ENCODE measurements at places on chromosomes 13 and 19.
A peak's percentile ranks its signal among the peaks of the same experiment; 100 is the strongest.

DNA sequence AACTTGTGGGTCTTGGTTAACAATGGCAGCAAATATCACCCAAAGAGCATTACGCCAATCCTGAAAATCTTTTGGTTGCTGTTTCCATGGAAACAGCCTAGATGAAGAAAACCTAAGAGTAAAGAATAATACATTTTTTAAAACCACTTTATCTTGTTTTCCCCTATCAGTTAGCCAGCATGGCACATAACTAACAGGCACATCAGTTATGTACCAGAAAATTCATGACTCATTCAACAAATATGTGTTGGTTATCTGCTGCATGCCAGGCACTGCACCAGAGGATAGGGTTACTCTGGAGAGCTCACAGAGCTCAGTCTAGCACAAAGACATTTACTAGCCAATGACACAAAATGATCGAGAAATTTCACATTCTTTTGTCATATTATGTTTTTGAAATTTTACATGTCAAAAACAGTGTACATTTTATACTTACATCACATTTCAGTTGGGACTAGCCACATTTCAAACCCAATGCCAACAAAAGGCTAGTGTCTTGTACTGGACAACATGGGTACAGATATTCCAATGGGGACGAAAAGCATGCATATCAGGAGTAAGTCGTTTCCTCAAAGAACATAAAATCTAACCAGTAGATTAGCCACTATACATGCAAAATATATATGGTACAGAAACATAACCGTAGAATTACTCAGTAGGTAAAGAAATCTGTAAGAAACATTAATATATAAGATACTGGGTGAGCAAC, 20.3 kb downstream of the LNX2 start:
- peak; percentile 56 for DNase-seq

DNA sequence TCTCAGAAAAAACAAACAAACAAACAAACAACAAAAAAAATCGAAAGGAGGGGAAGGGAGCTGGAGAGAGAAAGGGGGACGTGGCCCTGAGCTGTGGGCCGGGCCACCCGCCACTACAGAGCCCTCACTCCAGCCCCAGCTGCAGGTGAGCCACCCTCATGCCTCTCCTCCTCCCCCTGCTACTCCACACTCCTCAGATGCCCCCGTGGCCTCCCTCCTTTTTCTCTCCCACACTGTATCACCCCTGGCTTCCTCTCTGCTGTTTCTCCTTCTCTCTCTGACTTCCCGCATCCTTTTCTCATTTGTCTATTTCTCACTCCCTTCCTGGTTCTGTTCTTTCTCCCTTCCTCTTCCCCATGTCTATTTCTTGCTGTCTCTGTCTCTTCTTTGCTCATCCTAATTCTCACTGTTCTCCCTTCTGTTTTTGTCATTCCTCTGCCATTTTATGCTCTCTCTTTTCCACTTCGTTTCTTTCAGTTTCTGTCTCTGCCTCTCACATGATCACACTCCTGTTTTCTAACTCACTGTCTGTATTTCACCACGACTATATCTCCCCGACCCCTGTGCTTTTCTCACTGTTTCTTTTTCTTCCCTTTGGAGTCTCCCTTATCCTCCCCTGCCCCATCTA, 2.7 kb downstream of the KLK2 start:
- DNase-seq: no peak

- no peak for DNase-seq
These were observed 920 bp upstream of the TIMM13 start for GRCh38 chr19:2428321-2428690.

DNA sequence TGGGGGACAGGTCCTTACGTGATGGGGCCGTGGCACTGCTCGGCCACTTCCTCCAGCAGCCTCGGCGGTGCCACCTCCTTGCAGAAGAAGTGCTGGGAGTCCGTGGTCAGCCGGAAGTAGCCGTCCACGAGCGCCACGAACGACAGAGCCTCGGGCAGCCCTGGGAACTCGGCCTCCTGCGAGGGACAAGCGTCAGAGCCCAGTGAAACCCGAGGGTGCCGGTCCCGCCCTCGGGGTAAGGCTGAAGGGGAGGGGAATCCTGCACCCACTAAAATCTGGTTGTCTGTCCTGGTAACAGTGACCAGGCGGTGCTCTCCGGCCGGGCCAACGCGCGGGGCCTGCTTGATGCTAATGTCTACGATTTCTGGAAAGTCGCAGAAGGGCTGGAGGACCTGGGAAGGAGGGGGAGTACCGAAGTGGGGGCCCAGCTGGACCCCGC, 6.4 kb downstream of the JAK3 start:
- DNase-seq: no peak

DNA sequence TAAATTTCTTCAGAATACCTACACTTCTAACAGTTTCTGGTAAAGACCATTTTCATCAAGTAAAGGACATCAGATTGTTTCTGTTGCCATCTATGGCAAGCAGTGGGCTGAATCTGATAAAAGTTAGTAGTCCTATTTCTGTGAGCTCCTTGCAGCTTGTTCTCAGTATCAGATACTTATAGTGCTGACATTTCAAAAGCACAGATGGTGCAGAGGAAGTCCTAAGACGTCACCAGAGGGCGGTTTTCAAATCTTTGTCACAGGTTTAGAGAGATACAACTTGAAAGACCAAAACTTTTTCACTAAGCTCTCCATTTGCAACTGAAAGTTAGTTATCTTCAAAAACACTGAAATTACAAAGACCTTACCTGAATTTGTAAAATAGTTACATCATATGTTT, 719.8 kb downstream of the SLITRK1 start:
- DNase-seq: no peak

GRCh38 chr13:42574435-42575311, 721 bp downstream of the TNFSF11 start:
- no peak for DNase-seq

DNA sequence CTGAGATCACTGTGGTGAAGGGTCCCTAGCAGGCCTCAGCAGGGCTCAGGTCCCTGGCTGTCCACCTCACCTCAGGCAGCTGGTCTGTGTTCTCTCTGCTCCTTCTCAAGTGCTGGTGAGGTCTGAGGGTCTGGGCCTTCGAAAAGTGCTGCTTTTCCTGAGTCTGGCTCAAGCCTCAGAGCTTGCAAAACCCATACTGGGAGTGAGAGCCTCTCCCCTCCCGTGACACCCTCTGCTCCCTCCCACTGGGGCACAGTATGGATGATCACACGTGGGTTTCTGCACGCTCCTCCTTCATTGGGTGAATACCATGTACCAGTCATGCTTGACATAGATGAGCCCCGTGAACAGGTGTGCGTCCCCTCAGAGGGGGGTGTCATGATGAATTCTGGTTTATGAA, 73.3 kb upstream of the WASF3 start:
- no peak for DNase-seq

DNA sequence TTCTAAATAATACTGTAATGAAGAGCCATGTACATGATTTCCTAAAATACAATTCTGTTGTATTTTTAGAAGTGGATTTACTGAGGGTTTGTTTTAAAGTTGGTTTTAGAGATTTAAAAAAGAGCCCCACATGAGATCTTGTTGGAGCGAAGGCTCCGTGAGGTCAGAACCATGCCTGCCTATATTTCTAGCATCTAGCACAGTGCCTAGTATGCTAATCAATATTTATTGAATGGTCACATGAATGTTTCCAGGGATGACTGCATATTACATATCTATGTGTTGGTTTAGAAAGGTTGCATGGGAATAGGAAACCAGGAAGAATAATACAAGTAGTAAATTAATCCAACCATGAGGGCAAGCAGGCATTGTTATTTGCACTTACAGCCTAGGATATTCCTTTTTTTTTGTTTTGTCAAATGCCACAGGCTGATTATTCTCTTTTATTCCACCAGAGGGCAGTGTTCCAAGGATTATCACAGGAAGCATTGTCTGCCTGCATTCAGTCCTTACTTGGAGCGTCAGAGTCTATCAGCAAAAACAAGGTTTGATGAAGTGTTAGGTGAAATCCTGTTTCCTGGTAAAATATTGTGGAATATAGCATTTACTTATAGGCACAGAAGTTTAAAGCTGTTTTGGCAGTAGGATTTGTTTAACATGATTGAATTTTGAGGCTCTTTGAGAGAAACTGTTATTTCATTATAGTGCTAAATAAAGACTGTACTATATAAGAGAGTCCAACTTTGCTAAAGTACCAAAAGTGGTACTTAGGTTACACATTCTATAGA, 46.8 kb downstream of the COG3 start:
- peak; percentile 40 for DNase-seq

- no peak for DNase-seq
These were observed 14.4 kb upstream of the TPM4 start for GRCh38 chr19:16061943-16062342.

GRCh38 chr19:7442423-7442822, 46.4 kb downstream of the PEX11G start:
- no peak for DNase-seq

GRCh38 chr19:6707658-6708018, 12.8 kb downstream of the C3 start:
- DNase-seq: no peak

DNA sequence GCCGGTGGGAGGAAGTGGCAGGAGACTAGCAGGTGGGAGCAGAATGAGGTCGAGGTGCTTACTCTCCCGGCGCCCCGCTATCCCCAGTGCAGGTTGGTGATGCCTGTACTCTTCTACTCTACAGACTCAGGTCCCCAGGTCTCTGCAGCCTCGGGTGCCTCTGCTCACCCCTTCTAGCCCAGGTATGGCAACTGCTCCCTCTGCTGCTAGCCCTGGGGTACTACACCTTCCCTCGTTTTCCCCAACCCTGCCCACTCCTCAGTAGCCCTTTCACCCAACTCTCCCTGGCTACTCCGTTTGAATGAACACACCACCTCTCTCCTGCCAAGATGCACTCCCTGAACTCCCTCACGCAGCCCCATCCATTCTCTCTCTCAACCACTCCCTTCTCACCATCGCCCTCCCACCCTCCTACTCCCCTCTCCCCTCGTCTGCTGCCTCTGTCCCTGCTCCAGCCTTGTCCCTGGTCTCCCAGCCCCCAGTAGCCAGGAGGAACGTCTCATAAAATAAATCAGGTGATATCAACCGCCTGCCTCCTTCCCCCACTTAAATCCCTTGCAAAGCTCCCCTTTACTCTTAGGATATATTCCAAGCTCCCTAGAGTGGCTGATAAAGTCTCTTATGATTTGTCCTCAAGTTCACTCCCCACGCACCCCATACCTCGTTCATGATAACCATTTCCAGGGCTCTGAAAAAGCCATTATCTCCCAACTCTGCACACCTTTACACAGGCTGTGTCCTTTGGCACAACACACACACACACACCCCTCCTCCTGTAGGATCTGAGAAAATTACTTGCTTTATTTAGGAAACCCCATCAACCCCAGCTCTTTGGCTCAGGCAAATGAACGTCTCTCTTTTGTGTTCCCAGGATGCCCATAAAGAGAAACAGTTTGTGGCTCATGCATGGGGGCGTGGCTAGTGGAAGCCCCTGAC, 8.2 kb upstream of the MEIS3 start:
- peak; percentile 80 for DNase-seq

DNA sequence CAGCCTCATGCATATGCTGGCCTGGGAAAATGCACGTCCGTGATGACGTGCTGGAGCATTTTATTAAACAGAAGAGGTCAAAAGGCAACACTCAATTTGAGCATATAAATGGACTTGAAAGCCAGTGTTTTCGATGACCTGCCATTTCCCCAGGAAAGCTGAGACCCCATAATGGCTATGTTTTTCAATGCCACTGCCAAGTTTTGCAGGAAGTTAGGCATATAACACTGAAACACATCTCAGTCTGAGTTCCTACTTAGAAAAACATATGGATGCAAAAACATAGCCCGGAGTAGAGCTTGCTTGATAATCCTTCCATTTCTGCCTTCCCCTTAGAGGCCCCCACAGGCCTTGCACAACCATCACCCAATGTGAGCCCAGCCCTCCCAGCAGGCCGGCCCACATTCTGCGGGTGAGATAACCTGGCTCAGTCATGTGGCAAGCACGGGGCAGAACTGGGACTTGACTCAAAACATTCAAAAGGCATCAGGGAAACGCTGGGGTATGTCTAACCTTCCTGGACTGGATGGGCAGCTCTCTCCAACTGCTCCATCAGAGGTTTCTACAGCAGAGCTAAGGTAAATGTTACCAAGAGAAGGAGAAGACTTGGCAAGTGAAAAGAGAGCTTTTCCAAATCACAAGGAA, 24.9 kb downstream of the EPS15L1 start:
- peak; percentile 92 for DNase-seq

- no peak for DNase-seq
These were observed 24.0 kb downstream of the UTP14C start for GRCh38 chr13:52048516-52048915.

DNA sequence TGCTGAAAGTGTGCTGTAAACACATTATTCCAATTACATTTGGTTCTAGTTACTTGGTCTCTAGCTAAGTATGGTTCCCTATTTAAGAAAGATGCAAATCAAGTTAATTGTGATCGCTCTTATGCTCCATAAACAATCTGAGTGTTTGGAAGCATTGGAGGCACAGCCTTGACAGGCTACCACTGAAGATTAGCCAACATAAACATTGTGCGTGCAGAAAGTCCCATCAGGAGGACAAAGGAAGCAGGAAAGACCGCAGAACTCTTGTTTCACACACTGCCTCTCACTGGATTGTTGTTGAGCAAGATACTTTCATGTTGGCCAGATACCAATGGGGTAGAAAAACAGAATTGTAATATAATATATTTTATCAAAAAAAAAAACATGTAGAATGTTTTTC, 814.4 kb downstream of the EFNB2 start:
- DNase-seq: no peak

DNA sequence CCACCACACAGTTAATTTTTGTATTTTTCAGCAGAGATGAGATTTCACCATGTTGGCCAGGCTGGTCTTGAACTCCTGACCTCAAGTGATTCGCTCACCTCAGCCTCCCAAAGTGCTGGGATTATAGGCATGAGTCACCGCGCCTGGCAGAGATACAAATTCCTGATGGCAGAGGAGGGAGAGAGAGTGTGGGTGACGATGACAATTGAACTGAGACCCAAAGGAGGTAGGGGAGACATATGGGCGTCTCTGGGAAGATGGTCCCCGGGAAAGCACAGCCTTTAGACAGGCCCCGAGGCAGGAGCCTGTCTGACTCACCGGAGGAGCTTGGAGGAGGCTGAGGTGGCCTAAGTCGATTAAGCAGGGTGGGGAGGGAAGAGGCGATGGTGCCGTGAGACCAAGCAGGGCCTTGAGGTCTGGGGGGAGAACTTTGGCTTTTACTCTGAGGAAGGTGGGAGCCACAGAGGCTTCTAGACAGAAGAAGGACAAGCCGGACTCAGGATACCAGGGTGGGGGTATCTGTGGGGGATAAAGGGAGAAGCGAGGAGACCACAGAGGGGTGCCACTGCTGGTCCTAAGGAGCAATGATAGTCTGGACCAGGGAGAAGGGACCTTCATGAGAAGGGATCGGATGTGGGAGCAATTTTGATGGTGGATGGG, 38.2 kb downstream of the ARRDC2 start:
- peak; percentile 57 for DNase-seq

GRCh38 chr19:41804336-41804735, 7.9 kb downstream of the CEACAM3 start:
- DNase-seq: no peak

All from hepatic stellate cell (primary cell).